Activated CD4-positive, alpha-beta T cell treated with anti-CD3 and anti-CD28 coated beads, Interleukin-2, Interleukin-6, amounts not matched to agents 100 ng/mL and 50 ng/mL, durations not matched to agents 16 hours and 8 hours (primary cell): ENCODE measurements at places on chromosomes 12 and 14.
A peak's percentile ranks its signal among the peaks of the same experiment; 100 is the strongest.

- DNase-seq = no peak
These were observed 66.7 kb upstream of the PTCSC3 start for GRCh38 chr14:36243183-36243582.

GRCh38 chr12:63163541-63163940 is 12.5 kb upstream of the AVPR1A start:
- DNase-seq = no peak

DNA sequence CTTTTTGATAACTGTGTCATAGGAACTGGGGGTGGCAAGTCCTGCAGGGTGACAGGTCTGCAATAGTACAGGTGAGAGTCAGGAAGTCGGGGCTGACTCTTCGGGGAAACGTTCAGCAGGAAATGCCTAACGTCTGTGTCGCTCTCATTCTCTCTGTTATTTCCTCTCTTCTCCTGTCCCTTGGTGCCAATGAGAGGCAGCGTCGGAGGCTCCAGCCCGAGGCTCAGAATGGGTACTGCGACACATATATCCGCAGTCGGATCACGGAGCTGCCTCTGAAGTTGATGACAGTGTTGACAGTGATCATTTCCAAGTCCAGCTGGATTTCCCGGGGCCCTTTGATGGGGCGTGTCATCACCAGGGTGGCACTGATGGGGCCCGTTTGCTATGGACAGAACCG is 2.7 kb upstream of the TC2N start:
- DNase-seq = peak; percentile 78

- DNase-seq = no peak
These were observed 1.6 kb upstream of the HPD start for GRCh38 chr12:121860257-121860656.

GRCh38 chr12:97308576-97309198 is 153.9 kb upstream of the RMST start:
- DNase-seq = peak; percentile 50

- no peak for DNase-seq
These were observed 61.1 kb upstream of the CDKN3 start for GRCh38 chr14:54335569-54336155.

DNA sequence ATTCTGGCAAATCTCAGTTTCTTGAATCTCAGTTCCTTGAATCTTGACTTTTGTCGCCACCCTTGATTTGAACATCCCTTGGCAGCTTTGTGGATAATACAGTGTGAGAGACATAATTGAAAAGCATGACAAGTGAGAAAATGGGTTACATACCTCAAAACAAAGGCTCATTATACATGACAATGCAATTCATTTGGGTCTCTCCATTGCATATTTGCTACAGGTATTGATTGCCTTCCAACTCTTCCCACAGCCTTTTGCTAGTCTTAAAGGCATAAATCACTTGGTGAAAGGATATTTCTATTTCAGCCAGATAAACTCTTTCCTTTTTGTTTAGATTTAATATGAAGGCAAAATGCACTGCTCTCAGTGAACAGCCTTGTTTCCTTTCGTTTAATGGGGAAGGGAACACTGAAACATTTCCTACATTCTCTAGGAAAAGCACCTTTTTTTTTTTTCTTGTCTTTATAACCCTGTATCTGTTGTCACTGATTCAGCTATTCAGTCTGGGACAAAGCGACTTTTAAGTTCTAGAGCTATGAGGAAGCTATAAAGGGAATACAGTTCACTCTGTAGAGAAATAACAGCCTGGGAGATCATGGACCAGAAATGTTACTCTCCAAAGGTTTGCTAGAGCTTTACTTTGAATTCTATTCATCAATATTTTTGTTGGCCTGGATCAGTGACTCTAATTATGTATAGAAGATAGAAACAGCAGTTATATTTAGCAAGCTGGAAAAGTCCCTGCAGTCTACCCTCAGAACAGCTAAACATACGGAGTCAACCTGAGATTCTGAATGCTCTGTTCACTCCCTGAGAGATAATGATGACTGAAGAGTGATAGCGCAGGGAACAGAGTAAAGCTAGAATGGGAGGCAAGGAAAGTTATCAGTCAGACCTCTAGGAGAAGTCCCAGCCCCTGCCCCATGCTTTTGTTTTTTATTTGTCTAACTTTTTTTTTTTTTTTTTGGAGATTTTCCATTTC is 311.4 kb downstream of the RGS6 start:
- no peak for DNase-seq

GRCh38 chr12:1185460-1186182 is 194.6 kb downstream of the ERC1 start:
- DNase-seq = peak; percentile 56

DNA sequence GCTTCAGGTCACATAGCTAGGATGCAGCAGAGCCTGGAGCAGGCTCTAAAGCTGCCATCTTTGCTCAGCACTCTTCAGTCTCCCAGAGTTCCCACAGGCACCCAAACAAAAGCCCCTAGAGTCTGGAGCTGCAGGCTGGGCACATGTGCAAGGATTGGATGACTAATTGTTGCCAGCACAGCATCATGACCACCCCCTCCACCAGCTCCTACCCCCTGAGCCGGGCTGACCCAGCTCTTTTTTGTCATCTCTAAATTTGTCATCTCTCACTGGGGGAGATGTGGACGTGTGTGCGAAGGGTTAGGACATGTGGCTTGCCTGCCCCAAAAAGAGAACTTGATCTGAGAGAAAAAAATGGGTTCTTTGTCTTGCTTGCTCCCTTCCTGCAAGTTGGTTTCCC is 4.3 kb upstream of the MMP19 start:
- DNase-seq = peak; percentile 21

DNA sequence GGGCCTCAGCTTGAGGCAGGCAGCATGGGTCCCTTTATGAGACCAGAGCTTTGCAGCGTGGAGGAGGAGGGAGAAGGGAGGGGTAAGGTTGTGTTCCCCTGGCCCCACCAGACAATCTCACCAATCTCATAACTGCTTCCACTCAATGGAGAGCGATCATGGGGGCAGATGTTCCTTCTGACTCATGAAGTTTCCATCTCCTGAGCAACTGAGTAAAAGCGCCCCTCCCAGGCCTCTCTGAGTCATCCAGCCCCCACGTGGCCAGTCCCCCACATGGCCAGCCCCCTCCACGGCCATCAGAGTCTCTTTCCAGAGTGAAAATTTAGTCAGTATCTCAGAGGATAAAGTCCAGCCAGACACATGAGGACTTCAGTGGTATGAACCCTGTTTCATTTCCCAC is 39.2 kb upstream of the PLXNC1 start:
- DNase-seq = peak; percentile 57

DNA sequence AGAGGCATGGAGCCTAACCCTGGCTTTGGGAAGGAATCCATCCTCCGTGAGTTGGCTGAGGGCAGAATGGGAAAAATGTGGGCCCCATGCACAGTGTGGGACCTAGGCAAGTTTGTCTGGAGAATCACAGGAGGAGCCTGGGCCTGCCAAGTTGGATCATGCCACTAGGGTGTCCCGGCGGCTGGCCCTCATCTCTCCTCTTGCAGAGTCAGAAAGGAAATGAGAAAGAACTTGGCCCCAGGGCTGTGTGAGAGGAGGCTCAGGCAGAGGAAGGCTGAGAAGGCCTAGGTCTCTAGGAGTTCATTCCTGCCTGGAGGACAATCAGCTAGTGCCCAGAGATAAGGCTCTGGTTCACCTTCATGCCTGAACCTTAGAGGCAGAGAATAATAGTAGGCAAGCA is 2.5 kb upstream of the ESRRB start:
- no peak for DNase-seq

GRCh38 chr14:31059152-31059924 is 33.2 kb upstream of the STRN3 start:
- no peak for DNase-seq

DNA sequence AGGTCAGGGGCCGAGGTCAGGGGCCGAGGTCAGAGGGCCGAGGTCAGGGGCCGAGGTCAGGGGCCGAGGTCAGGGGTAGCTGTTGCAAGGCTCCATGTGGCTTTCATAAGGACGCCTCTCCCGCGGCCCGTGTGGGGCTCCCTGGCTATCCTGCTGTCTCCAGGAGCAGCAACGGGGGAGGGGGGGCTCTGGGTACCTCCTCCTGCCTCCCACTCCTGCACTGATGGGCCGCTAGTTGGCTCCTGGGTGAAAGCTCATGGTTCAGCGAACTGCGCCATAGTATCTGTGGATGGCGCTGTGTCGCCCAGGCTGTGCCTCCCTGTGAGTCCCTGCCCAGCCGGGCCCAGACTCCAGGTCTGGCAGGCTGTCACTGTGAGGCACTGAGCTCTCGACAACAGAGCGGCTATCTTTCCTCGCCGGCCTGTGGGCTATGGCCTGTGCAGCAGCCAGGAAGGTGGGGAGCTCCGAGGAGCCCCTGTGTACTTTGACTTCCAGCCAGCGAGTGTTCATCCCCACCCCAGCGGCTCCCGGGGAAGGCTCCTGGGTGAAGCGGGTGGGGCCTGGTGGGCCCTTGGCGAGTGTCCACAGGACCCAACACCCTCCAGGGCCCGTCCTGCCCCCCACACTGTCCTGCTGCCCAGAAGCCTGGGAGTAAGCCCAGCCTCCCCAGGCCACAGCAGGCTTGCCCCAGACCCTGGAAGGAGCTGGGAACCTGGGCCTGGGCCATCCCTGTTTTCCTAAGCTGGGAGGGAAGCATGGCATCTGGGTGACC is 8.1 kb downstream of the RFLNA start:
- DNase-seq = no peak

- DNase-seq = no peak
These were observed 25.8 kb downstream of the CDC42BPB start for GRCh38 chr14:103031566-103031911.
